ENCODE measurements at places on chromosomes 7 and 10.
A peak's percentile ranks its signal among the peaks of the same experiment; 100 is the strongest.

GRCh38 chr7:1355568-1356340 lies 103.5 kb downstream of the MICALL2 start:
- DNase-seq: no peak

GRCh38 chr10:102781921-102782557 lies 38.3 kb downstream of the WBP1L start:
- no peak for DNase-seq

GRCh38 chr10:88226891-88227290 lies 356.2 kb downstream of the RNLS start:
- no peak for DNase-seq

DNA sequence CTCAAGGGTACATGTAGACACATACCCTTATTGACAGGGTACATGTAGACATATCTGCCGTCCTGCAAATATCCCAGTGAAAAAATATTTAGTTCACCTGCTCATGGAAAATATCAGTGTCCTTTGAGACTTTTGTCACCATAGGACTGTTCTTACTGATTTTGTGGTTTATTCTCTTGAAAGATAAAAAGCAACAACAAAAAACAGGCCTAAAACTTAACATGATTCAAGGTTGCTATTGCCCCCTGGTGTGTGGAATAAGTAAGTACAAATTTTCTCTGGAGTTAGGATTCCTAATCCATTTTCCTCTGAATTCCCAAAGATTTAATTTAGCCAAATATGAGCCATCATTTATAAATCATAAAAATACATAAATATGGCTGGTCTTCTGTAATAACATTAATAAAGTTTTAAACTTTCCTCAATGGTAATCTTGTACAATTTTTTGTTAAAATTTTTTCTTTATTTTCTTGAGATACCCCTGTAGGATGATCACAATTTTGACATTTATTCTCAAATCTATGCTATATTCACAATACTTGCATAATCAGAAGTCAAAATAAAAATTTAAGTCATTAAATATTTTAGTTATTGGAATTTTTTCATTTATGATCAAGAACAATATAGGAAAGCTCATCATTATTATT lies 741.4 kb upstream of the POT1 start:
- peak; percentile 14 for DNase-seq

DNA sequence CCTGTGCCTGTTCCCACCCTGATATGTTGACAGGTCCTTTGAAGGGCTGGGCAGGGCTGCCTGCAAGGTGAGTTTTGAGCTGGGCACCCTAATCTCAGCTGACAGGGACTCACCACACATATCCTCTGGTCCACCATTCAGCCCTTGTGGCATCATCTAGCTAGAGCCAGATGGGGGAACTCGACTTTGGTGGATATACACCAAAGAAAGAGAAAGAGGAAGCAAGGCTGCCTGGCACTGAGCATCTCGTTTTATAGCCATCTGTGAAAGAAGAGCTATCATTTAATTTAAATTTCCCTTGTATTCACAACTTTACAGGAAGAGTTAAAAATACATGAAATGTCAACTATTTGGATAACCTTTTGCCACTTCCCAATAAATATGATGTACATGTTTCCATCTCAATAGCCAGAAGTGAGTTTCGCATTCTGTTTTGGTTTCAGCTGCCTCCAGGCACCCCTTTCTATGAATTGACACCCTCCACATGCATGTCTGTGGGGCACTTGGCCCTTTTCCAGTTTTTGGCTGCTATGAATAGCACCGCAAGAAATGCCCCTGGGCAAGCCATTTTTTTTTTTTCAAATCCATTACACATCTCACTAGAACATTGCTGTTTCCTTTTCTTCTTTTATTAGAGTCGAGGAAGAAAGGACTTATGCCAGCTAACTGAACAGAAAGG lies 22.9 kb upstream of the GRB10 start:
- DNase-seq: no peak

- no peak for DNase-seq
Observed at GRCh38 chr7:10802011-10802410, 171.7 kb upstream of the PHF14 start.

GRCh38 chr10:3511483-3511882 lies 273.5 kb downstream of the KLF6 start:
- DNase-seq: no peak

DNA sequence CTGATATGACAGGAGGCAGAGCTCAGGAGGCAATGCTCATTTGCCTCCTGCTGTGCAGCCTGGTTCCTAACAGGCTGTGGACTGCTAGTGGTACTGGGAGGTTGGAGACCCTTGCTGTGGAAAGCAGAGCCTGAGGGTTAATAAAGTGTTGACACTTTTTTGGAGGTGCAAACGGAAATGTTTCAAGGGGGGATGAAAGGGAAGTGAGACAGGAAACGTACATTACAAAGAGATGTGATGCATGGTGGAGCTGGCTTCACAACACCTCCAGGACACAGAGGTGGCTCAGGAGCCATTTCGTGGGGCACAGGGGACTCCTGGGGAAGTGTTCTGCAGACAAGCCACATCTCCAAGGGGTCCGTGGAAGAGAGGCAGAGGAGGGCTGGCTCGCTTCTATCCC lies 137.6 kb upstream of the SVIL start:
- no peak for DNase-seq

DNA sequence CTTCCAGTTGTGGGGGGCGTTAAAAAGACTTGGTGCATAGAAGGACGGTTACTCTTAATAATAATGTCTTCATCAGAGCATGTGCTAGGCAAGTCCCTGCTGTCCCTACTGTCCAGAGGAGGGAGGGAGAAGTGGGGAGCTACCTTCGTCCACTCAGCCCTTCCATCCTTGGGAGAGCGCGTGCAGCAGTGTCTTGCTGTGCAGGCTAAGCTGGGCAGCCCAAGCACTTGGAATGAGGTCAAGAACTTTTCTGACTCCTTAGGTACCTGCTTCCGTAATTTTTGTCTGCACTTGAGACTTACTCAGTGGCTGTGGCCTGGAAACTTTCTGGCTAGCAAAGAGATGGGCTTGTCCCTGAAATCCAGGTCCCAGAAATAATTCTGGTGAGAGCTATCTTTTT lies 265.9 kb upstream of the SORCS1 start:
- DNase-seq: no peak

DNA sequence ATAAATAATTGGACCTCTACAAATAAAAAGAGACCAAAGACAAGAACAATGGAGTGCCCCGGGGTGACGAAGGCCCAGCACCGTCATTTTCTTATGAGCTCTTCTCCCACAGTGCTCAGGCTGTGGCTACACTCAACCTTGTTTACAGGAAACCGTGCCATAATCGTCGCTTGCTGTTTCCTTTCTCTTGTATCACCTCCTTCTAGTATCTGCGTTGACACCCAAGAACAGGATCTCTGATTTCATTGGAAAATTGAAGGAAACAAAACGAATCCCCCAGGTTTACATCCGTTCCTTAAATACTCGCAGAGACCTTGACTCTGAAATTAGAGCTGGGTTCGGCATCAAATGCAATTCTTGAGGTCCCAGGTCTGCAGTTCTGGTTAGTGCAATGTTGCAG lies 1.7 kb upstream of the IGFBP3 start:
- no peak for DNase-seq

- no peak for DNase-seq
Observed at GRCh38 chr7:133873631-133874030, 253.5 kb upstream of the LRGUK start.

GRCh38 chr7:19404912-19405329 lies 259.7 kb upstream of the FERD3L start:
- DNase-seq: peak; percentile 22

DNA sequence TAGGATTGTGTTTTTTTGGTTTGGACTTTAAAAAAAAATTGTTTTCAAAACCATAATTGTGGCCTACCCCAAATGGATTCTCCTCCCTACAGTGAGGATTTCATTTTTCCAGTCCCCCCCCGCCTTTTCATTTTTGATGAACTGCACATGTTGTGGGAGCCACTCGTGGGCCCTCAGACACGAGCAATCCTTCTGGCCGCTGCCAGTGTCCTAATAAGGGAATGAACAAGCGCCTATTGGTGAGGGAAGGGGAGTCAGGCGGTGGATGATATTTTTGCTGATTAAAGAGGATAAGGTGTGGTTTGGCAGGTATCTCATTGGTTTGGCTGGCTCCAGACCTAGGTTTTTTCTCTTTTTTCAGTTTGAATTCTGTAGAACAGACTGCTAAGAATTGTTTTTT lies 78.7 kb upstream of the AGBL3 start:
- DNase-seq: no peak

DNA sequence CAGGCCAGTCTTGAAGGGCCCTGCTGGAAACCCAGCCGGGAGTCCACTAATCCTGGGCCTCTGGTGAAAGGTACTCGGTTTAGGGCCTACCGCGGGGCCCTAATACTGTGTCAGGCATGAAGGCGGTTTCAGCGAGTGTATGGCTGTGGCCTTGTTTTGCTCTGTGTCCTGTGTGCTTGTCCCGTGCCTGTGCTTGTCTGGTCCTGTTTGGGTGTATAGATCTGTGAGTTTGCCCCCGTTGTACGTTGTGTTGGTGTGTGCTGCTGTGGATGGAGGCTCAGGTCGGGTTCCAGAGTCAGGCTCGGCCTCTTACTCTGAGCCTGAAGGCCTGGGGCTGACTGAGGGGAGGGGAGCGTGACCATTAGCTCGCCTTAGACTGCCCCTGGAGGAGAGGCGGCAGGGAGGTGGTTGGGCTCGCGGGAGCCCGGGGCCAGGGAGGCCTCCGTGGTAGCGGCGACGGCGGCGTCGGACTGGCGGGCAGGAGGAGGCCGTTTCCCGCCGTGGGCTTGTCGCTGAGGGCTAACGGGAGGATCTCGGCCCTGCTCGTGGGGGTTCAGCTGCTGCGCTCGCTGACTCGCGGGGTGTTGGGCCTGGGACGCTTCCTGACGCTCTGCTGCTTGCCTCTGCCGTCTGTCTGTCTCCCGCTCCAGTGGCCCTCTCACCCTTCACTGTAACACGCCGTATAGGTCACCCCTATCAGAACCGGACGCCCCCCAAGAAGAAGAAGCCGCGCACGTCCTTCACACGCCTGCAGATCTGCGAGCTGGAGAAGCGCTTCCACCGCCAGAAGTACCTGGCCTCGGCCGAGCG lies 2.6 kb downstream of the TLX1 start:
- DNase-seq: no peak

DNA sequence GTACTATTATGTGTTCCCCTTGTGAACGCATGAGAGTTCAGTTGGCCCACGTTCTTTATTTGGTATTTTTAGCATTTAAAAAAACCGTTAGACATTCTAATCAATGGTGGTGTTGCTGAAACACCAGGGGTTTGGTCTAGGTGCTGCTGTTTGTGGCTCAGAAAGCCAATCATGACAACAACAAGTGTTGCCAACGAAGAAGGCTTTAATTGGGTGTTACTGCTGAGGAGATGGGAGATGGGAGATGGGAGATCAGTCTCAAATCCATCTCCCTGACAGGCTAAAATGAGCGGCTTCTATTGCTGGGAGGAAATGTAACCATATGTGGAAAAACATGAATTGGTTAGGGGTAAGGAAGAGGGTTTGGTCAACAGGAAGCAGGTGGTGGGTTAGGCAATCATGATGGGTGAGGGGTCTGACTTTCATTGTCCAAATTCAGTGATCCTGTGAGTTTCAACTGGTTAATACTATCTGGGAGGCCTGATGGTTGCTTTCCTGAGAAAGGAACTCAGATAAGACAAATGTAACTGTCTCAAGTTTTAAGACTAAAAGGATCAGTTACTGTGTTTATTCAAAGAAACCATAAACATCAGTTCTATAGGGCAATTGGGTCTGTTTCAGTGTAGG lies 4.6 kb upstream of the ZNF425 start:
- no peak for DNase-seq
